ENCODE measurements at places on chromosomes 12 and 14.

GRCh38 chr12:117109943-117110635, 10.9 kb upstream of the TESC start:
- no peak for DNase-seq

DNA sequence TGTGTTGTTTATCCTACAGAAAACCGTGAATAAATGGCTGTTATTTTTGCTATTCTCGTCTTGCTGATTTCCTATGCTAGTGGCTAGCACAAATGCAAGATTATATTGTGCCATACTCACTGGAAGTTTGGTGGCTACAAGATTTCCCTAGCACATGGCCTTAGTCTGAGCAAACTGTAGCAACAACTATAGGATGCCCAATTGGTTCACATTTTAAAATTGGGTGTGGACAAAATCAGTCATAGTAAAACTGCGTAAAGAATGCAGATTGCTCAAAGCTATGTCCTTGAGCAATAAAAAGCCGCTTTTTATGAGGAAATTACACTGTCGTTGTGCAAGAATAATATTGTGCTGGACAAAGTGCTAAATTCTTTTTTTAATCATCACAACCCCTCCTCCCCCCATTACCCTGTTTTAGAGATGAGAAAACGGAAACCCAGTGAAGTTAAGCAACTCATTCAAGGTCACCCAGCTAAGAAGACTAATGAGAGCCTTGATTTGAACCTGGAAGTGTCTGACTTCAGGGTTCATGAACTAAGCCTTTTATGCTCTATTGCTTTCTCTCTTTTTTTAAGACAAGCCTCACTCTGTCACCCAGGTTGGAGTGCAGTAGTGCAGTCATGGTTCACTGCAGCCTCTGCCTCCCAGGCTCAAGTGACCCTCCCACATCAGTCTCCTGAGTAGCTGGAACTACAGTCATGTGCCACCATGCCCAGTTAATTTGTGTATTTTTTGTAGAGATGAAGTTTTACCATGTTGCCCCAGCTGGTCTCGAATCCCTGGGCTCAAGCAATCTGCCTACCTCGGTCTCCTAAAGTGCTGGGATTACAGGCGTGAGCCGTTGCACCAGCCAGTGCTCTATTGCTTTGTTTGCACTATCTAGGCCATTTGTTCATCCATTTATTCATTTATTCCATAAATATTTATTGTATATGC, 73.6 kb downstream of the SRGAP1 start:
- DNase-seq: no peak

- no peak for DNase-seq
These were observed 973.2 kb downstream of the AACS start for GRCh38 chr12:126038434-126038833.

GRCh38 chr14:90759370-90760077, 56.7 kb downstream of the TTC7B start:
- no peak for DNase-seq

GRCh38 chr12:51419425-51420193, 5.0 kb upstream of the SLC4A8 start:
- no peak for DNase-seq

- no peak for DNase-seq
These were observed 291.4 kb downstream of the NAV3 start for GRCh38 chr12:78121969-78122610.

- DNase-seq: no peak
These were observed 31.4 kb downstream of the CFAP251 start for GRCh38 chr12:121949648-121950397.
